ENCODE measurements at places on chromosomes 11 and 22. TPM values are rescaled to one million over a fixed set of nuclear protein-coding genes. Genes with fewer than 3 reads are reported as not detected.
A peak's percentile ranks its signal among the peaks of the same experiment; 100 is the strongest.

DNA sequence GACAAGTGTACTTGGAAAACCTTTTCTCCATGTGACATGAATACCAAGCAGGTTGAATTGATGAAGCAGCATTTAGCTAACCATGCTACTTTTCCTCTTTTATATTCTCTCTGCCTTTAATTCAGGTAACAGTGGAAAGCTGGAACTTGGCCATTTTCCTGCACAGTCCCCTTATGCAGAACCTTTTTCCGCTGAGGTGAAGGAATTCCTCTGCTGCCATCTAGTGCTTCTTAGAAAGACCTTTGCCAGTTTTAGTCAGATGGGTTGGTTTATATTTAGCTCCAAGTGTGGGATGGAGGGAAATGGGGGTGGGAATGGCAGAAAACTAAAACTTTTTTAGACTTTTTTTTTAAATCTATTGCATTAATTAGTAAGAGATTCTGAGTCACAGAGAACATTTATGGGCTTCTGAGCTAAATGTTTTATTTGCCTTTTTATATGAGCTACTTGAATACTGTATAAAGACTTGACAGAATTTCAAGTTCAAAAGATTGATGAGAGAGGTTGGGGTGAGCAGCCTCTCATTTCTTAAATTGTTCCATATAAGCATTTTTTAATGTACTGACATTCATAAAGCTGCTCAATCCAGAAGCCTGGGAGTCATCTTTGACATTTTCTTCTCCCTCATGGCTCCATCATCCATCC, 153.9 kb upstream of the ZC3H12C start:
- no peak overlapping the region for H3K4me3 ChIP-seq
- no peaks in the 10 kb centered on the region for H3K27me3 ChIP-seq
- DNase-seq, result no peak
- H3K36me3 ChIP-seq, result no peaks in the 10 kb centered on the region
- no peaks in the 10 kb centered on the region for H3K4me1 ChIP-seq

DNA sequence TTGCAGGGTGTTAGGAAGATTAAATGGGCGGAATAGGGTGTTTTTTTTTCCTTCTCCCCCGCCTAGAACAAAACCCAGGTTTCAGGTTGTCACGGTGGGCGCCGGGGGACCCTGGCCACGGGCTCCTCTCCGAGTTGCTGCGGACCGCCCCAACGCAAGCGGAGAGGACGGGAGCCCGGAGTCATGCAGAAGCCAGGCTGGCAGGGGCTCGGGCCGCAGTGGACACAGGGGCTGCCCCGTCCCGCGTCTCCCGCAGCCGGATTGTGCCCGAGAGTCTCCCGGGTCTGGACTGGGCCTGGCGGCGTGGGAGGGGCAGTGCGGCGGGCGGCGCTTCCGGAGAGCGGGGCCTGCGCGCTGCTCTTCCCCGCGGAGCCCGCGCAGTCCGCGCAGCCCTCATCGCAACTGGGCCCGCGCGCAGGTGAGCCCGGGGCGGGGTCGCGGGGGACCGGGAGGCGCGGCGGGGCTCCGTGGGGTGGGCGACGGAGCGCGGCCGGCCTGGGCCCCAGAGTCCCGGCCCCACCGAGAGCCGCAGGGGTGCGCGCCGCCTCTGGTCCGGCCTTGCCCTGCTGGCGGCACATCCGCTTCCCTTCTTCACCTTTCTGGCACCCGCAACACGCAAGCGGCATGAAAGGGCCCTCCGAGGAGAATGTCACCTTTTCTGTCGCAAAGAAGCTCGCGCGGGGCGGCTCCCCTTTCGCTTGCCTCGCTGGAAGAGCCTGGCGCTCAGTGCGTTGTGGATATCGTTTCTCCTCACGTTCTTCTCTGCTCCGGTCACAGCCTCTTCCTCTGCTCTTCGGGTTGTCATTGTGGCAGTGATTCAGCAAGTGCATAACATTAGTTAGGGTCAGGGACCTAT, at the start of gene TIRAP:
Gene TIRAP, plus strand, starts transcription at position 358 of the 856 bp plus-strand sequence. CDS start 7,802 bp downstream, outside the sequence.
- H3K27ac ChIP-seq, result peak within 1 kb of the TSS; percentile 90
- peak; percentile 81 for DNase-seq
- H3K4me1 ChIP-seq, result peaks cover 37% of the 10 kb centered on the region
- peak within 1 kb of the TSS; percentile 89 for H3K4me3 ChIP-seq

GRCh38 chr11:78181185-78181584, 7.2 kb downstream of the KCTD21 start:
- no peak for DNase-seq
- H3K4me3 ChIP-seq, result no peak overlapping the region
- no peak overlapping the region for H3K27ac ChIP-seq
- H3K4me1 ChIP-seq, result no peaks in the 10 kb centered on the region
- no peaks in the 10 kb centered on the region for H3K36me3 ChIP-seq

DNA sequence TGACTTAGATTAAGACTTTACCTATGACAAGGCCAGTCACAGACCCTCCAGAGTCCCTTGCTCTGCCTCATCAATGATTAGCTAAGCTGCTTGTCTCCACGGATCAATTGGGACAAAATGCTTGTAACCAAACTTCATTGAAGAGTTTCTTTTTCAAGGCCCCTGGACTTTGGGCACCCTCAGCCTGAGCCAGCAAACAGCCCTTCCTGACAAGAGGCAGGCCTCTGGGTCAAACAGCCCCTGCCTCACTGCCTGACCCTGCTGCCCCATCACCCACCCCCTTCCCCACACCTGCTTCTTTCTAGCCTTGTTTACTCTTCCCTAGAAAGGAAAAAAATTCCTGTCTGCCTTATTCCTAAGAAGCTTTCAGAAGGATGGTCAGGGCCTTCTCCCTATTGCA, 26.3 kb upstream of the CDON start:
- H3K4me3 ChIP-seq, result no peak overlapping the region
- H3K27me3 ChIP-seq, result no peaks in the 10 kb centered on the region
- H3K4me1 ChIP-seq, result no peaks in the 10 kb centered on the region
- H3K36me3 ChIP-seq, result no peaks in the 10 kb centered on the region
- H3K27ac ChIP-seq, result no peak overlapping the region

The KRTAP5-10 gene
- not detected for total RNA-seq

The MAP6 gene
- not detected for total RNA-seq

The TSPAN18 gene
- total RNA-seq, result 1.9 TPM
